ENCODE measurements at places on chromosomes 2 and 18.

GRCh38 chr2:198861080-198861479, 596.7 kb downstream of the SATB2 start:
- DNase-seq: no peak

DNA sequence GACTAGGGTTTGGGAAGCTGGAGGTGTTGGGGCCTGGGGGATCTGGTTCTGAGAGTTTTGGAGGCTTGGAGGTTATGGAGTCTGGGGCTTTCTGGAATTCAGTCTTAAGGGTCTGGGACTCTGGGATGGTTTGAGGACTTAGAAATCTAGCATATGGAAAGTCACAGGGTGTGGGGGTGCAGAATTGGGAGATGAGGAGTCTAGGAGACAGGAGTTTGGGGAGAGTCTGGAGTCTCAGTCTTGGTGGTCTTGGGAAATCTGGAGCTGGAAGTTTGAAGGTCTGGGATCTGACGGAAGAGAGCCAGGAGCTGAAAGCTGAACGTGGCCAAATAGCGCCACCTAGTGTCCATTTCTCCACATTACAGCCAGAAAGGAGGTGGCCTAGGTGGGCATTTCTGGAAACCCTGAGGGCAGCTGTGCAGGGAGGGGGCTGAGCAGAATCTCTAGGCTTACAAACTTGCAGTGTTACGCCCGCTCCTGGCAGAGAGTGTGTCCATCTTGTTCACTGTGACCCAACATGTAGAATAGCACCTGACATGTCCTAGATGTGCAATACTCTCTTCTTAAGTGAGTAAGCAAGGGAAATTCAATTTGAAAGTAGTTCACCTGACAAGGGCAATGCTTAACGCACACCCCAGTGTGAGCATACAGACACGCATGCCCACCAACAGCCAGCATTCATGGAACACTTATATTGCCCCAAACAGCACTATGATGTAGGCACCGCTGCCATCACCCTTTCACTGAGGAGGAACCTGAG, 204.8 kb downstream of the TFCP2L1 start:
- no peak for DNase-seq

DNA sequence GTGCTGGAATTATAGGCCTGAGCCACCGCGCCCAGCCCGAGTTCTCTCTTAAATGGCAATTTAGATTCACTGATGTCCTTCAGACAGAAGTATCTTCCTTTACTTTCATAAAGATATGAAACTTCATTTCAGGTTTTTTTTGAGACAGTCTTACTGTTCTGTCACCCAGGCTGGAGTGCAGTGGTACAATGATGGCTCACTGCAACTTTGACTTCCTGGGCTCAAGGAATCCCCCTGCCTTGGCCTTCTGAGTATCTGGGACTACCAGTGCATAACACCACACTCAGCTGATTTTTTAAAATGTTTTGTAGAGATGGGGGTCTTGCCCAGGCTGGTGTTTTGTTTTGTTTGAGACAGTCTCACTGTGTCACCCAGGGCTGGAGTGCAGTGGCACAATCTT, 13.2 kb downstream of the ITGB1BP1 start:
- no peak for DNase-seq

- no peak for DNase-seq
Measured at GRCh38 chr2:119574108-119574815, 30.0 kb downstream of the CFAP221 start.

- DNase-seq: no peak
Measured at GRCh38 chr2:221437056-221437455, 135.0 kb downstream of the EPHA4 start.

- DNase-seq: no peak
Measured at GRCh38 chr2:119106301-119106897, 52.2 kb downstream of the C1QL2 start.

- DNase-seq: no peak
Measured at GRCh38 chr2:171271971-171272436, 111.3 kb upstream of the TLK1 start.

DNA sequence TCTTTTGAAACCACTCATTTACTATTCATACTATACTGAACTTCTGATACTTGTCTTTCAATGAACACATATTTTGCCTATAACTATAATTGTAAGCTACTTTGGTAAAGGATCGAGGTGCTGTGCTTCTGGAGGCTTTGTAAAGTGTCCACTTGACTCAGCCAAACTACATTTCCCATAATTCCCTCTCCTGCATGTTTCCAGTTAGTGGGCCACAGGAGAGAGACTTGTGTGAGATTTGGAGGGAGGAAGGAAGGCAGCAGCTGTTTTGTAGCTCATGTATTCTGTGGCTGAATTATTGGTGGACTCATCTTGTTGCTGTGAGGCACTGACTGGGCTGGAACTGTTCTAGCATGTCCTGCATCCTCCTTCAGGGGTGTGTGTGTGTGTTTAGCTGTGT, 328.8 kb downstream of the ARL6IP6 start:
- no peak for DNase-seq

GRCh38 chr2:5826979-5827655, 134.9 kb downstream of the SOX11 start:
- DNase-seq: no peak

GRCh38 chr2:128317181-128317898, 1.3 kb downstream of the HS6ST1 start:
- DNase-seq: no peak

- DNase-seq: no peak
Measured at GRCh38 chr2:58137221-58137620, 90.6 kb downstream of the VRK2 start.

- no peak for DNase-seq
Measured at GRCh38 chr2:24365051-24365450, 4.7 kb upstream of the ITSN2 start.

GRCh38 chr2:3644891-3645605, 13.0 kb upstream of the ALLC start:
- no peak for DNase-seq

- DNase-seq: no peak
Measured at GRCh38 chr2:182006595-182007341, 21.1 kb downstream of the PPP1R1C start.

- no peak for DNase-seq
Measured at GRCh38 chr2:910698-911097, 40.0 kb upstream of the SNTG2 start.

DNA sequence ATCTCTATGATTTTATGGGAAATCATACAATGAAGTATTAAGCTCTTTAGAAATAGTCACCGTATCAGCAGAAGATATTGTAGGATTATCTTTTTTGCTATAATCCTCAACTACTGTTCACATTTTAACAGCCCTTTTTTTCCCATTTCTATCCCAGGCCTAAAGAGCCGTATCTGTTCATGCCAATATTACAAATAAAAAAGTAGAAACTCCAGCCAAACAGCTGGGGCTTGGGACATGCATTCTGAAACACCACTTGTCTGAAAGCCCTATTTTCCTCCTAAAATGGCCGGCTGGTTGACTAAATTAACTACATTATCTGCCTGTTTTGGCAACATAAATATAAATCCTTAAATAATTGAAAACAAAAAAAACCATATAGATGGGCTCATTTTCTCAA, 477.8 kb downstream of the CDH2 start:
- no peak for DNase-seq

DNA sequence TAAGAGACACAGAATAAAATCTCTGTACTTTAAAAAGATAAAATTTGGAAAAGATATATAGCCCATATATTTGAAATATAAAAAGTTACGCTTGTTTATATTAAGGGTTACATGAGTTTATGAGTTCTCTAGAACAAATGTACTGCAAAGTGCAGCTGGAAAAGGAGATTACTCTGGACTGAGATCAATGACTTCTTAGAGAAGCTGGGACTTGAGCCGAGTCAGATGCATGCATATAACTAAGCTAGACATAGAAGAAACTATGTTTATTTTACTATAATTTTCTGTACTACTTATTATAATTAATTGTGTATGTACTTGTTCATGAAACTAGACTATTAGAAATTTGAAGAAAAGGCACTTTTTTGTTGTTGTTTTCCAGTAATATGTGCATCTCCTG, 170.3 kb upstream of the NXPH2 start:
- DNase-seq: no peak

- no peak for DNase-seq
Measured at GRCh38 chr2:152846697-152847470, 128.5 kb downstream of the ARL6IP6 start.

DNA sequence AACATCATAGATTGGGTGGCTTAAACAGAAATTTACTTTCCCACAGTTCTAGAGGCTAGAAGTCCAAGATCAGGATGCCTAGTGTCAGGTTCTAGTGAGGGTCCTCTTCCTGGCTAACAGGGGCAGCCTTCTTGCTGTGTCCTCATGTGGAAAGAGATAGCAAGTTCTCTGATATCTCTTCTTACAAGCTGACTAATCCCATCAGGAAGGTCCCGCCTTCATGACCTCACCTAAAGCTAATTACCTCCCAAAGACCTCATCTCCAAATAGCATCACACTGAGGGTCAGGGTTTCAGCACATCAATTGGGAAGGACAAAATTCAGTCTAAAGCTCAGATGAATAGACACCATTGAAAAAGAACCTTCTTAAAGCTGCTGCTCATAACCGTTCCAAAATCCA, 22.9 kb downstream of the ACVR1 start:
- no peak for DNase-seq

DNA sequence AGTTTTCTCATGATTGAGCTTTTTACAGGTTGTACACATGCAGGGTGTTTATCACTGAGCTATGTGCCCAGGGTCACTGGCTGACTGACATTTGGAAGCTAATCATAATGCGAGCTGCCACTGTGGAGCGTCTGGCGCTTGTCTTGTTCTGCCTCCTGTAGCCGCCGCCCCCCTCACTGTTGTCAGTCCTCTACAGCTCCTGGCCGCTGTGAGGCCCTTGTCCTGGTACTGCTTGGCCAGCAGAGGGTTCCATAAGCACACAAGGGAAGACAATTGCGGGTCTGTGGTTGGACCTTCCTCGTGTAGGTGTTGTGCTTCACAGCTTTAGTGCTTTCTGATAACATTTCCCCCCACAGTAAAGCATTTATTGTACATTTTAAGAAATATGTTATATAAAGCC, 105.6 kb upstream of the LDLRAD4 start:
- no peak for DNase-seq

- no peak for DNase-seq
Measured at GRCh38 chr2:159484532-159484931, 131.8 kb downstream of the BAZ2B start.

DNA sequence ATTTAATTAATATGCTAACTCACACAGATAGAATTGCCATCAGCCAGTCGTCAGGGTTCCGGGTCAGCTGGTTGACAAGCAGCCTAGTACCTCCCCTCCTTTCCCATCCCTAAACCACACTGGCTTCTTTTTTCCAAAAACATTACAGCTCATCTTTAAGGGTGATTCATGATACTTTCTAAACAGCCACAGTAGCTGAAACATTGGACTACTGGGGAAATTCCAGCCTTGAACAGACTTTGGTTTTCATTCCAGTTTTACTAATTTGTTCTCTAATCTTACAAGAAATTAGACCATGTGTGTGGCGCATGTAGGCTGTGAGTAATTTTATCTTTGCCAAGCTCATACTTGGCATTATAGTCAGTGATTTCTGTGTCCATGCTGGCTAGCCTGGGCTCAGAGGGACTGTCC, 110.8 kb downstream of the FMNL2 start:
- no peak for DNase-seq

- DNase-seq: no peak
Measured at GRCh38 chr18:48053881-48054816, 123.7 kb upstream of the SMAD2 start.

DNA sequence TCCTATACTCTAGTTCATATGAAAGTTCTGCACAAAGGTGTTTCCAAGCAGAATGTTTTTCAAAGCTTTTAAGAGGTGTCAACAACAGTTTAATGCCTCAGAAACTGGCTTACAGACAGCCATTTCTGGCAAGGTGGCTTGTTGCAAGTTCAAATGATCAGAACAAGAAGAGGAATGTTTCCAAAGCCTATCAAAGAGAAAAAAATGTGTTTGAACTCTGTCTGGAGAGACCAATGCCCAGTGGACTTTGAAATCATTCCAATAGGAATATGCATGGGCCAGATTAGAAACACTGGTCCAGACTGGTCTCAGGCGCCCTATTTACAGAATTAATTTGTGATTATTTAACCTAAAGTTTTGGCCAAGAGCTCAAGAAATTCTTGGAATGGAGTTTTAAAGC, 106.2 kb downstream of the CPS1 start:
- no peak for DNase-seq

GRCh38 chr2:230000118-230000841, 68.4 kb downstream of the SLC16A14 start:
- DNase-seq: no peak

DNA sequence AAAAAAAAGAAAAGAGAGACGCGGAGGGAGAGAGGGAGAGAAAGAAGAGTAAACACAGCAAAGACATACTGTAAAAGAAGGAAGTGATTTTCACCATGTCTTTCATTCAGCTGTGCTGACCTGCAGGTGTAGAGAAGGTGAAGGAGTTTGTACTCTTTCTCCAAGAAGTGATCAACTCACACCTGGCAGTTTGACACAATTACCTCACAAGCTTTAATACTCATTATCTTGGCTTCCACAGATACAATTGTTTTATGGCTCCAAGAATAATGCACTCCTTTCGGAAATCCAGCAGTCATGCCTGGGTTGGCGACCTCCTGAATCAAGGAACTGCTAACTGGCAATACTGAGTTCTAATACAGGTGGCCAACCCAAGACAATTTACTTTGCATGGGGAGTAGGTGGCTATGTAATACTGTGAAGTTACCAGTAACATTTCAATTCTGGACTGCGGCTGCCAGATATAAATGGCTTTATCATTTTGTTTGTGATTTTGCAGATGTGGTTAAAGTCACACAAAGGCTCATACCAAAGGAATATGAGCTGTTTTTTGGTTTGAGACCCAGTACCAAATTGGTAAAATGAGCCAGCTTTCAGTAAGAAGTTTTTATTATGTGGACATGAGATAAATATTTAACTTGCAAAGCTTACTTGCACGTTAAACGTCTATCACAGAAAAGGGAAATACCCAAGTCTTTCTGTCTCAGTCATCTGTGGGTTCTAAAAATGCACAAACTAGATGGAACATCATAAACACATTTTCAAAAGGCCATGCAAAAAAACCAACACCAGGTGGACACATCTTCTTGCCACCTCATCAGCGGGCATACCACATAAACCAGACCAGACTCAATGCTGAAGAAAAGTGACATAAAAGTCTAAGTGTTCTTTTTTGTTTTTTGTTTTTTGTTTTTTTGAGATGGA, 69.3 kb downstream of the NCKAP5 start:
- no peak for DNase-seq

- no peak for DNase-seq
Measured at GRCh38 chr2:9000442-9000841, 3.0 kb downstream of the MBOAT2 start.

DNA sequence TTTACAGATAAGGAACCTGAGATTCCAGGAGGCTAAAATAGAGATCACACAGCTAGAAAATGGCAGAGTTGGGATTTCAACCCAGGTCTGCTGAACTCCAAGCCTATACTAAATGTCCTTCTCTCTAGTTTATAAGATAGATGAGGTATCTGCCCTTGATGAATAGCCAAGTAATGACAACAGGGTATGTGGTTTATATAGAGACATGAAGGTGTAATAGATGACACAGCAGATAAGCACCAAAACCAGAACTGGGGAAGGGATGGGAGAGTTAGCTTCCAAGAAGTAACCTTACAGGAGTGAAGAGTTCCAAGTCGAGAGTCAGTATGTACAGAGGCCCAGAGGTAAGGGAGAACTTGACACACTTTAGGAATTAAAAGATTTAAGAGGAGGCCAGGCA, 104.7 kb upstream of the UBXN4 start:
- no peak for DNase-seq

- no peak for DNase-seq
Measured at GRCh38 chr2:70371753-70372152, 69.9 kb upstream of the FAM136A start.

GRCh38 chr2:64114912-64115277, 29.3 kb downstream of the PELI1 start:
- DNase-seq: no peak

- DNase-seq: no peak
Measured at GRCh38 chr2:116211719-116212118, 1602.8 kb upstream of the DDX18 start.
